Fibroblast of villous mesenchyme (primary cell): ENCODE measurements at places on chromosomes 6 and 20.

DNA sequence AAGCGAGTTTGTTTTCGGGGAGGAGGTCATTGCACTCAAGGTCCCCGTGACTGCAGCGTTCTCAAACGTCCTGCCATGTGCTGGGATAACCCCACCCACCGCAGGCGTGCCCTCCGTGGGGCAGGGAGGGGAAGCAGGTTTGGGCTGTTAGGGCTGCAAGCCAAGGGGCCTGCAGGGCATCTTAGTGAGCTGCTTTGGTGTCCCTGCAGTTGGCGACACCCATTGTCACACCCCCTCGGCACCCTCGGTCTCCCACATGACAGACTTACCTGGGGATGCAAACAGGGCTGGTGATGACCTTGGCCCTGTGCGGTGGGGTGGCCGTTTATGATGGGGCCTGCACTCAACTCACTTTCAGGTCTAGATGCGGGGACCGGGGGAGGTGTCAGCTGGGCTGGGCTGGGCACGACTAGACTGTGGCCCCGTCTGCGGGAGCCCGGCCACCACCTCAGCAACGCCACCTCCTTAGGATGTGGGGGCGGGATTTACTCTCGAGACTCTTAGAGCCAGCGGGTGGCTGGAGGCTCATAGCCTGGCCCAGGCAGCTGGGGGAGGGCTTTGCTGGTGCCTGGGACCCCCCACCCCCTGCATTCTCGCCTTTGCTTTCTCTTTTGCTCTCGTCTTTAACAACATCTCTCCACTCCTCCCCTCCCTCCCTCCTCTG, 6.5 kb upstream of the GATA5 start:
- DNase-seq, result no peak

DNA sequence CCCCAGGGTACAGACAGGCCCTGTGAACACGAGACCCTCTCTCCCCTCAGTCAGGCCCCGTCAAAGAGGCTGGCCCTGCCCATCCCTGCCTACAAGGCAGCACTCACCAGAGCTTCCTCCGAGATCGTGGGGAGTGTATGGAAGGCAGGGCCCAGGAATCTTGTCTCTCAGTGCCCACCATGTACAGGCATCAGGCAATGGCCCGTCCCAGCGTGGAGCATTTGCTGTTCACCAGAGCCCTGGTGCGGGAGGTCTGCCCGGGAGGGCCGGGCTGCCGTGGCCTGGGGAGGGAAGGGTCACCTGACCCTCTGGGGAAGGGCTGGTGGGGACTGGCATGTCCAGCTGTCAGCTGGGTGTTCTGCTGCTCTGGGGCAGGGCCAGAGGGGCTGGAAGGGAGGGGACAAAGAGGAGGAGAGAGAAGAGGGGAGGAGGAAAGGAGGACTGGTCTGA, at the start of gene IP6K3:
Gene IP6K3, minus strand, starts transcription at position 255 of the 450 bp plus-strand sequence. CDS start 11,429 bp downstream, outside the sequence.
- DNase-seq, result peak; percentile 74

- DNase-seq, result no peak
These were observed 111.5 kb downstream of the LCA5 start for GRCh38 chr6:79425589-79426311.

DNA sequence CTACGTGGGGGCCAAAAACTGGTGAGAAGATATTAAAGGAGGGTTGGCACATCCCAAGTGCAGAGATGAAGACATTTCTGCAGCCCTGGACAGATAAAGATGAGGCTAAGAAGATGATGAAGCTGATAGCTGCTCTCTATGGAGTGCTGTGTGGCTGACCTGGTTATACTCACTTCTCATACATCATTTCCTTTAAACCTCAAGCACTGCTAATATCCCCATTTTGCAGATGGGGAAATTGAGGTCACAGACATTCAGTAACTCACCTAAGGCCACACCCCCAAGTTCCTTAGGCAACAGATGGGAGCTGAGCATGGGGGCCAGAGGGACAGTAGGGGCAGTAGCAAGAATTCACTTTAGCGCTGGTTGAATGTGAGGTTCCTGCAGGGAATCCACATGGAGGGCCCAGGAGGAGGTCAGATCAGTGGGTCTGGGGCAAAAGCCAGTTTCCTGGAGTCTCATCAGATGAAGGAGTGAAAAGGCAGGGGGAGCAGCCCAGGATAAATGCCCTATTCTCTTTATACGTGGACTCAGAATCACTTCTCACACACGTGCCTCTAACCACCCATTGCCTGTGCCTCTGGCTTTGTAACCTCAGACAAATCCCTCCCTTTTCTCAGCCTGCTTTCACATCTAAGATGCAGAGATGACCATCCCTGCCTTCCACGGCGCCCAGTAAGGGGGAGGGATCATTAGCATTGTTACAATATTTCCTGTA, 125.8 kb downstream of the NFATC2 start:
- no peak for DNase-seq

GRCh38 chr20:10790013-10790412, 116.2 kb upstream of the JAG1 start:
- DNase-seq, result no peak

DNA sequence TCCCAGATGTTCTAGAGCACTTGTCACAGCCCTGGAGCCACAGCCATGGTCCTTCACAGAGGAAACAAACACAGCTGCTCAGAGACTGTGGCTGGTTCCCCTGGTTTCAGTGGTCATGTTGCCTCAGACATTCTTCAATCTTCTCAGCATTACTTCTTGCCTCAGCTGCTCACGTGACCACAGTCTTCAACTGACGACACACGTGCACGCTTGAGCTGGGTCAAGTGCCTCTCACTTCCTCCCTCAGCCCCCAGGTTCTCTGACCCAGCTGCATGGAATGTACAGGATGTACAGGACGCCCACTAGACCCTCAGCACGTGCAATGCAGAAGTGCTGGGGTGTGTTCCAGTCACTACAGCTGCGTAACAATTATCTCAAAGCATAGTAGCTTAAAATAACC, 159.8 kb upstream of the GGTLC1 start:
- no peak for DNase-seq
